ENCODE measurements at places on chromosomes 6 and 20.

GRCh38 chr20:22288957-22289356 is 295.4 kb downstream of the FOXA2 start:
- no peak for DNase-seq

- DNase-seq: no peak
Observed at GRCh38 chr6:17964633-17965032, 22.8 kb downstream of the KIF13A start.

GRCh38 chr6:2951728-2952127 is 19.6 kb downstream of the SERPINB6 start:
- no peak for DNase-seq

DNA sequence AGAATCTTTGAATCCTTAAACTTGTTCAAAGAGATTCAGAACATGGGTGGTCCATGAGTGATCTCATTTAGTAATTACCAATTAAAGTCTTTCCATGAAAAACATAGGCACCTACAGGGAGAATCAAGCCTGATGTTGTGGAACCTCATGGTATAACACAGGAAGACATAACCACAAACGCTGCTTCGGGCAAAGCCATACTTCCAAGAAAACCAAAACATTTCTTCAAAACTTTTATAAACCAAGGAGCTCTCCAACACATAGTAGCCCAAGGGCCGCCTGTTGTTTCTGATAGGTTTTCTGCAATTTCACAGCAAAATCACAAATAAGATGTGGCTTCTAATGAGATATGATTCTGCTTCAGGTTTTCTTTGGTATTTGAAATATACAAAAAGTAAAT is 2.5 kb downstream of the CHD6 start:
- no peak for DNase-seq

DNA sequence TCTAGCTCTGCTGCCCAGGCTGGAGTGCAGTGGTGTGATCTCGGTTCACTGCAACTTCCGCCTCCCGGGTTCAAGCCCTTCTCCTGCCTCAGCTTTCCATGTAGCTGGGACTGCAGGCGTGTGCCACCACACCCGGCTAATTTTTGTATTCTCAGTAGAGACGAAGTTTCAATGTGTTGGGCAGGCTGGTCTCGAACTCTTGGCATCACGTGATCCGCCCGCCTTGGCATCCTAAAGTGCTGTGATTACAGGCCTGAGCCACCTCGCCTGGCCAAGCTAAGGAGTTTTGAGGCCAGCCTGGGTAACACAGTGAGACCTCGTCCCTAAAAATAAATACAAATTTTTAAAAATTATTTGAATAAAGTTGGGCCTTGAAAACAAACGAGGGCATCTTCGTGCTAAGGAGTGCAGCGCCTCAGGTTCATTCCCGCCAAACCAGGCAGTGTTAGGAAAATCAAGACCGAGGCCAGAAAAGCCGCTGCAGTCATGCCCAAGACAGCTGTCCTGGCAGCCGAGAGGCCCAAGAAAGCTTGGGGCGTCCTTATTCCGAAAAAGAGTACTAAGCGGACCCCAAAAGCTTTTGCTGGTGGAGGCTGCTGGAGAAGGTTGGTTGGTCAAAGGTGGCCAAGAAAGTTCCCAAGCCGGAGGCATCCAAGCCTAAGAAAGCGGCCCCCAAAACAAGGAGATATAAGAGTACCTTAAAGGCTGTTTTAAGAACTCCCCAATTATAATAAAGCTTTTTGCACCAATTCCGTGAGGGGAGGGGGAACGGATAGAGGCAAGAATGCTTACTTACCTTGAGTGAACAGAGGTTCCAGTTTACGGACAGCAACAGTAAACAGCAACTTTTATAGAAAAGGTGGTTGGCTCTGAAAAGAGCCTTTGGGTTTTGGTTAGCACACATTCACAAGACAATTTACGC is 109.0 kb downstream of the HFE start:
- no peak for DNase-seq
